Stimulated activated CD4-positive, alpha-beta T cell treated with anti-CD3 and anti-CD28 coated beads, Interleukin-1b, Interleukin-23, amount 100 ng/mL, for 24 hours (primary cell): ENCODE measurements at places on chromosomes 7 and 10.

GRCh38 chr10:86918022-86918471 lies 39.4 kb downstream of the MMRN2 start:
- DNase-seq: no peak

DNA sequence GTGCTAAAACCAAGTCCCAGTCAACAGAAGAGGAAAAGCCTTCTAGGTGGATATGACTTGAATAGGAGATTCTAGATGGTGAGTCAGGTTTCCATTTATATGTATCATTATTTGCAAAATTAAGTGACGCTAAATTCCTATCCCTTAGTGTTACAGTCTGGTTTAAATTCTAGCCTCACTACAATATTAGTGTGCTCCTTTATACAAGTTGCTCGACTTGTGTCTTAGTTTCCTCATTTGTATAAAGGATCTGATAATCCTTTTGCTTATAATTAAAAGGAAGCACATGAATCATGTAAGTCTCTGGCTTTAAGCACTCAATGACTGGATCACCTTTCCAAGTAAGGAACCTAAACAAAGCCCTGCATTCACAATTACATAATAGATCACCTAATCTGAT lies 105.7 kb downstream of the SVOPL start:
- no peak for DNase-seq

DNA sequence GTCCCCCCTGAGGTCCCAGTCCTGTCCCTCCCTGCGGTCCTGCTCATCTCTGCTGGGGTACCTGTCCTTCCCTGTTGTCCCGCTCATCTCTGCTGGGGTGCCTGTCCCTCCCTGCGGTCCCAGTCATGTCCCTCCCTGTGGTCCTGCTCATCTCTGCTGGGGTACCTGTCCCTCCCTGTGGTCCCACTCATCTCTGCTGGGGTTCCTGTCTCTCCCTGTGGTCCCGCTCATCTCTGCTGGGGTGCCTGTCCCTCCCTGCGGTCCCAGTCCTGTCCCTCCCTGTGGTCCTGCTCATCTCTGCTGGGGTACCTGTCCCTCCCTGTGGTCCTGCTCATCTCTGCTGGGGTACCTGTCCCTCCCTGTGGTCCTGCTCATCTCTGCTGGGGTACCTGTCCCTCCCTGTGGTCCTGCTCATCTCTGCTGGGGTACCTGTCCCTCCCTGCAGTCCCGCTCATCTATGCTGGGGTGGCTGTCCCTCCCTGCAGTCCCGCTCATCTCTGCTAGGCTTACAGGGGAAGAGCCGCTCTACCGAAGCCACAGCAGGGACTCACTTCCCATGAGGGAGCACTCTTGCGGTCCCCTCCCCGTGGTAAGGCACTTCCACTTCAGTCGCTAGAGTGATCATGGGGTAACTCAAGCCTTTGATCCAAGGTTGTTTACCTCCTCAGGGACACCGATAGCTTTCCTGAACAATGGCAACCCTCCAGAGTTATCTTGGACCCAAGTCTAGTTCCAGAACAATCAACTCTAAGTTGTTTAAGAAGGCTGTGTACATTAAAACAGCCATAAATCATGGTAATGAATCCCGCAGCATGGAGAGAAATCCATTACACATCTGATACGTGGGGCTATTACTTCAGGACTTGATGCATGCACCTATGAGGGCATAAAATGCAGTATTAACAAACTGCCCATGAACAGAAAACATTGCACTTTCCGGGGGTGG lies 46.8 kb upstream of the MNX1 start:
- no peak for DNase-seq

GRCh38 chr10:127877116-127877515 lies 15.6 kb downstream of the CLRN3 start:
- no peak for DNase-seq

- no peak for DNase-seq
Measured at GRCh38 chr7:119228482-119228881, 1004.0 kb downstream of the ANKRD7 start.
